ENCODE measurements at places on chromosomes 16 and 17.
A peak's percentile ranks its signal among the peaks of the same experiment; 100 is the strongest.

GRCh38 chr16:57166451-57166850, 19.4 kb downstream of the PSME3IP1 start:
- DNase-seq: no peak

GRCh38 chr17:40949418-40949817, 12.0 kb upstream of the KRT23 start:
- DNase-seq: no peak

DNA sequence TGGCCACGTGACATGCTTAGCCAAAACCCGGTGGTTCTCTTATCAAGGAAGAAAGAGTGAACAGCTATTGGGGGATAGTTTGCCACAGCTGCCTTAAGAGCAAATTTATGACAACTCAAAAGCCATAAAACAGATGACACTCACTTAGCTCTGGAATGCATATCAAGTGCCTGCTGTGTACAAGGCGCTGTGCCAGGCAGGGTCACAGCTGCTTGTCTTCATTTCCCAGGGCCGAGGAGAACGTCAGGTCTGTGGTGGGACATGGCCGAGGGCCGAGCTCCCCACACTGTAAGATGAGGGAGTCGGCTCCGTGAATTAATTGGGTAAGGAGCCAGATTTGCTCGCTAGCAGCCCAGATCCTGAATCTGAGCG, 14.0 kb downstream of the EEF2K start:
- no peak for DNase-seq

DNA sequence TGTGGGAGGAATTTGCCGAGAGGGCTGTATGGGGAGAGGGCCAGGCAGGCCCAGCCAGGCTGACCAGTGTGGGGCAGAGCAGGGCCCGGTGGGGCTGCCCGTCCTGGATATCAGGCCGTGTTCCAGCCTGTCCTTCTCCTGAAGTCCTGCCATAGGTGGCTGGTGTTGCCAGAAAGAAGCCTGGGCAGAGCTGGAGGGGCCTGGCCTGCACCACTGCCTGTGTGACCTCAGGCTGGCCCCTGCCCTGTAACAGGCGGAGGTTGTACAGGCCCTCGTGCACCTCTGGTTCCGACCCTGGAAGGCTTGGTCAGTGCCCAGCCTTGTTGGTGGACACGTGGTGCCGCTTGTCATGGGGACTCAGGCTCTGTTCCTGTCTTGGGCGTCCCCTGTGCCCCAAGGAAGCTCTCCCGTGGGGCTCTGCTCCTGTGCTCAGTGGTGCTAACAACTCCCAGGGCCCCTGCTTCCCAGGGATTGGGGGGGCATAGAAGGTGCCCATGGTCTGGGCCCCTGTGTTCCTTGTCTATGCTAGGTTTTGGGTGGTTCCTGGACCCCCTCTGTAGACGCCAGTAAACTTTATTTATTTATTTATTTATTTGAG, 33.3 kb downstream of the ADCY7 start:
- DNase-seq: no peak

- DNase-seq: no peak
Measured at GRCh38 chr17:70407506-70407905, 238.2 kb downstream of the KCNJ2 start.

GRCh38 chr17:80637048-80637781, 92.6 kb downstream of the RPTOR start:
- no peak for DNase-seq

DNA sequence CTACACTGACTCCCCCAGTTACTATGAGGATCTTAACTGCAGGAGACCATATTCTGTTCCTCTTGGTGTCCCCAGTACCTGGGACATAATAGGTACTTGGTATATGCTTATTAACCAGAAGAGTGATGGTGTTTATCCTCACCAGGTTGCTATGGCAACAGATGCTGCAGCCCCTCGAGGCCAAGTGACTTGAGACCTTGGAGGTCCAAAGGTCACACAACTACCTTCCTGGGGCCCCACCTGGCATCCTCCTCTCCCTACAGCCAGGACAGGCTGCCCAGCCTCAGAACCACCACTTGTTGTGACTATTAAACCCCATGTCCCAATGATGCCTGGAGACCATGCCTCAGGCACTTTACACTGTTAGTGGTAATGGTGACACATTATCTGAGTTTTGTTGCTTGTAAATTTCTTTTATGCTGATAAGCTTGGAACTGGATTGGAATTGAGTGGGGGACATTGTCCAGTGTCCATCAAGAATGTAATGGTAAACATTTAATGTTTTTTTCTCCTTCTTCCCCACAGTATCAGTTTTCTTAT, 189.4 kb downstream of the CCDC182 start:
- DNase-seq: no peak

GRCh38 chr17:20315311-20315710, 152.0 kb downstream of the LGALS9B start:
- DNase-seq: no peak

DNA sequence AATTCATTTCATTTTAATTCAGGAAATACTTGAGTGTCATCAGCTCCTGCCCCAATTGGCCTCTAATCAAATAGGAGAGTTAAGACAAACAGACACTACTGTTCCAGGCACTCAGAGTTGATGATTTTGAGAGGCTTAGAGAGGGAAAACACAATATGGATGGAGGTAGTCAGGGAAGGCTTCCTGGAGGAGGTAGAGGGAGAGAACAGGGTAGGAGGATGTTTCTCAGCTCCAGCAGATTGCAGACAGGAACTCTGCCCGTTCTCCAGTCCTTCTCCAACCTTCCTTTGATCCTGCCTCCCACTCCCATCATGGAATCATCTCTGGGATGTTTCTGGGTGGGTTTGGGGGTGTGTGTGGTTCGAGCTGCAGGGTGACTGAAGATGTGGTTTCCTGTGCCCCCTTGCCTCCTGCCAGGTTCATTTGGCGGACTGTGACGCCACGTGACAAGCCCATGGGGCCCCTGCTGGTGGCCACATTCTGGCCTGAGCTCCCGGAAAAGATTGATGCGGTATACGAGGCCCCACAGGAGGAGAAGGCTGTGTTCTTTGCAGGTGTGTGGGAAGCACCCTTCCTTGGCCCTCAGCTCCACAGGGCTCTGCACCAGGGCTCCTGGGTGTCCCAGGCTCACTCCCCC, 12.2 kb upstream of the LPCAT2 start:
- DNase-seq: no peak

DNA sequence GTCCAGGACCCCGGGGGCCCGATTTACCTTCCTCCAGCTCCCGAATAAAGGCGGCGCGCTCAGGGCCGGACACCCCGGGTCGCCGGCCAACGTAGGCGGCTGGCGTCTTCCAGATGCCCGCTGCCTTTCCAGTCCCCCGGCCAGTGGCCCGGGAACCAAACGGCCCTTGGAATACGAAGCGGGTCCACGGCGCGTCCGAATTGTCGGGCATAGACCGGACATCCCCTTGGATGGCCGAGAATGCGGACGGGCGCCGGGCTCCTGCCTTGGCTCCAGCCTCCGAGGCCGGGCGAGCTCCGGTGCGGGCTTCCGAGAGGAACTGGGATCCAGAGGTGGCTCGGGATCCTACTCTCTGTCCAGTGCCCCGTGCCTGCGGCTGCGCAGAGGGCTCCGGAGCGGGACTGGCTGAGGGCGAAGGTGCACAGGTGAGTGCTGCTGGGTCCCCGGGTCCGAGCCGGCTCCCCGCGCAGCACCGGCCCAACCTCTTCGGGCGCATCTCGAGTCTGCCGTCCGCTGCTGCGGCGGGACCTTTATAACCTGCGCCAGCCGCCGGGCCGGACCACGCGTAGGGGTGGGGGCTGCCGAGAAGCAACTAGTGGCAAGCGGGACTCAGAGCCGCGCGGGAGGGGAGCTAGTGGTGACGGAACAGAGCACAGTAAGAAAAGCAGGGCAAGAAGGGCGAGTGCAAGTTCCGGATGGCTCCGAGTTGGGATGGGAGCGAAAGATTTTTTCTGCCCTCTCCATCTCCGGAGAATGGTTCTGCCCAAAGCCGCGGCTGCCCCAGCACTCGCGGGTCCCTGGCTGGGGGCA, at the start of gene HAP1:
Gene HAP1, minus strand, starts transcription at position 505 of the 810 bp plus-strand sequence. Its CDS starts 9 bp downstream, at position 496.
- DNase-seq: no peak

GRCh38 chr17:45227101-45227925, 5.6 kb downstream of the FMNL1 start:
- DNase-seq: no peak

DNA sequence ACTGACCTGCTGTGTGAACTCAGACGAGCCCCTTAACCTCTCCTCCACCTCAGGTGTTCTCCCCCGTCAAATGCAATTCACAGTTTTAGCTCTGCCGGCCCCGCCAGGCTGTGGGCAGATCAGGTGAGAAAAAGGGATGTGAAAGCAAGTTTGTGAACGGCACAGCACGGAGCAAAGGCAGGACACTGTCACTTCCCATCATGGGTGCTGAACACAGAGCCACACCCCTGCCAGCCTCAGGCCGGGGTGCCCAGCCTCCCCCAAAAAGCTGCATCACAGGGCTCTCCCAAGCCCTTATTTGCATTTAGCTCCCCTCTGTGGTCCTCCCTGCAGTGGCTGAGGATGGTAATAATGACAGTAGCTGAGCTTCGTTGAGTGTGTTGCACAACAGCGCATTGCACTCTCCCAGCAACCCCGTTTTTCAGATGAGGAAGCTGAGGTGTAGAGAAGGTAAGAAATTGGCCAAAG, 88.8 kb upstream of the TNRC6C start:
- no peak for DNase-seq

DNA sequence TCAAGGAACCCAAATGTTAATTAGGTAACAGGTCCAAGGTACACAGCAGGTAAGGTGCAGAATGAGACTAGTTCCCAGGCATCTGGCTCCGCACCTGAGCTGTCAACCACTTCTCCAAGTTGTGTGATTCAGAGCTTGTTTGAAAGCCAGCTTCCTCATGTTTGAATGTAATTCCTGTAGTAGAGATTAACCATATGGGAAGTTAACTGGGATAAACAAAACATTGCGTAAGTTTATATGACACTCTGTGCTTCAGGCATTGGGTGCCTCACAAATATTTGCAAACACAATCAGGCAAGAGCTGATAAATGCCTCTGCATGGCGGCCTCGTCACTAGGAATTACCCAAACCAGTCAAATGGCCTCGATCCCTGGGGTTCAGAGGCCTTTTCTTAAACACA, 27.9 kb upstream of the CPHXL start:
- no peak for DNase-seq

DNA sequence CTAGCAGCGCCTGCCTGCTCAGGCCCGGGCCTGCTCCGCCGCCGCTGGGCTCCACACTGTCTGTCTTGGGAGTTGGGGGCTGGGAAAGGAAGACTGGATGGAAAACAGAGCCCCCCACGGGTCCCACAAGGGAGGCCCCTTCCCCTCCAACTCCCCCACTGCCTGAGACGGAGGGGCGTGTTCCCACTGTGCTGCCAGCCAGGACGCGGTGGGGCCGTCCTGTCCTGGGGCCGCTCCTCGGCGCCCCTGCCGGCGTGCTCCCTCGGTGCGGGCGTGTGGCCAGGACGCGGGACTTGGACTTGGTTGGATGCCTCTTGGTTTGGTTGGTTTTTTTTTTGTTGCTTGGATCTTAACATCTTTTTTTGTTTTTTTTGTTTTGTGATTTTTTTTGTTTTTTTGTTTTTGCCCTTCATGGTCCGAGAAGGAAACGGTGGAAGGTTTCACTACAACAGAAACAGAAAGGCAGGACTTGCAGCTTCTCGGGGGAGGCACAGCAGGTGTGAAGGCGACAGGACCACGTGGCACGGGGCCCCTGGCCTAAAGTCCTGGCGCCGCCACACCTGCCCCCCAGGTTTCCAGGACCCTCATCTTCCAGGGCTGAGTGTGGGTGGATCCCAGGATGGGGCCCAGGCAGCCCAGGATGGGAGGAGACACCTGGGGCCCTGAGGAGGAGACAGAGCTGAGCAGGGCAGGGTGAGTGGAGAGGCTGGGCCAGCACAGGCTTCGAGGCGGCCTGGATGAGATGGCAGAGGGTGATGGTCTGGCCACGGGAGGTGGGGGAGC, 16.0 kb downstream of the ENGASE start:
- DNase-seq: no peak

- no peak for DNase-seq
Measured at GRCh38 chr17:32780721-32781120, 96.2 kb downstream of the MYO1D start.

- DNase-seq: no peak
Measured at GRCh38 chr16:23152386-23153178, 3.3 kb upstream of the USP31 start.

GRCh38 chr17:79866791-79867518, 27.7 kb upstream of the CBX4 start:
- no peak for DNase-seq

- DNase-seq: no peak
Measured at GRCh38 chr17:40283662-40284061, 4.0 kb upstream of the CDC6 start.

GRCh38 chr16:52751035-52751434, 204.1 kb upstream of the TOX3 start:
- no peak for DNase-seq

- DNase-seq: no peak
Measured at GRCh38 chr17:81695801-81696200, 7.4 kb upstream of the MRPL12 start.

GRCh38 chr16:49594153-49594552, 220.5 kb downstream of the C16orf78 start:
- no peak for DNase-seq

GRCh38 chr17:43907425-43907981, at the start of gene MPP2:
TSS of gene MPP2 (minus strand) at chr17:43907536. CDS start at chr17:43904460, 3,076 bp downstream.
- DNase-seq: peak; percentile 50

GRCh38 chr16:88886420-88886844, 20.0 kb upstream of the PABPN1L start:
- no peak for DNase-seq
